Kasumi-1 (cell line): ENCODE measurements at places on chromosomes 5 and 9.
A peak's percentile ranks its signal among the peaks of the same experiment; 100 is the strongest.

GRCh38 chr5:167096816-167097215 lies 1194.6 kb upstream of the WWC1 start:
- DNase-seq = no peak

GRCh38 chr9:96168882-96169281 lies 133.1 kb downstream of the HSD17B3 start:
- DNase-seq = no peak

DNA sequence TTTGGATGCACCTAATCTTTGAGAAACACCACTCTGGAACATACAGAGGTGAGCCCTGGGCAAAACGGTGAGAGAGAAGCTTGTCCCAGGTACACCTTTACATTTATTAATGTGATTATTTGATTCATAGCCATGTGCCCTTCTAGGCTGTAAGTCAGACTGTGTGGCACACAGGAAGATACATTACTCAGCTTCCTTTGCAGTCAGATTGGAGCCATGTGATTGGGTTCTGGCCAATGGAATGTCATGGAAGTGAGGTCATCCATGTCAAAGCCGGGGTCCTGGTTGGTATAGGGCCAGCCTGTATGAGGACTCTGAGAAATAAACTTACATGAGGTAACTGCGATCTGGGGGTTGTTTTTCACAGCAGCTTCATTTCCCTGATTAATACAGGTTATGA lies 106.8 kb upstream of the CD180 start:
- DNase-seq = no peak

- no peak for DNase-seq
These were observed 5.9 kb upstream of the SLC22A5 start for GRCh38 chr5:132363431-132364112.

DNA sequence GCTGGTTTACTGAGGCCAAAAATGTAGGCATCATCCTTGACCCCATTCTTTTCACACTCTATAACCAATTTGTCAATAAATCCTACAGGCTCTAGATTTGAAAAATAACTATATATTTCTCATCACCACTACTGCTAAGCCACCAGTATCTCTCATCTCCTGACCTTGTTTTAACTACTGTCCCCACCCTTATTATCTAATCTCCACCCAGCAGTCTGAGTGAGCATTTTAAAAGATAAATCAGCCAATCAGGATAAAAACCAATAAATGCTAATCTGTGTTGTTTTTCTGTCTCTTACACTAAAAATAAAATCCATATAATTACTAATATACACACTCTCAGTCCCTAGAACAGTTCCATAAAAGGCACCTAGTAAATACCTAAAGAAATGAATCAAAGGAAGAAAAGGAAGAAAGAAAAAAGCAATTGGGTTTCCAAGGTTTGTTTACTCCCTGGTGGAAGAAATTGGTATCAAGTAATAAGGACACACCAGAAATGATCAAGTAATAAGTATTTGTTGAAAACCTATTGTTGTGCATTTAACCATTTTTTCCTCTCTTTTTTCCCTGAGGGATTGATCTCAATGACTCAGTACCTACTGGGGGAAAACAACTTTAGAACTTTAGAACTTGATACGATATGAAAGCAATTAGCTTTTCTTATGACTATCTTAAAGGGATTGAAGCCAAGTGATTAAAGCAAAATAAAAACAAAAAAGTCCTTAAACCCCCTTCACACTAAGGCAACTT lies 19.3 kb downstream of the MRPS27 start:
- no peak for DNase-seq

- DNase-seq = no peak
These were observed 83.8 kb upstream of the GNA14 start for GRCh38 chr9:77731930-77732329.

GRCh38 chr5:109006129-109006528 lies 258.4 kb downstream of the FER start:
- no peak for DNase-seq

DNA sequence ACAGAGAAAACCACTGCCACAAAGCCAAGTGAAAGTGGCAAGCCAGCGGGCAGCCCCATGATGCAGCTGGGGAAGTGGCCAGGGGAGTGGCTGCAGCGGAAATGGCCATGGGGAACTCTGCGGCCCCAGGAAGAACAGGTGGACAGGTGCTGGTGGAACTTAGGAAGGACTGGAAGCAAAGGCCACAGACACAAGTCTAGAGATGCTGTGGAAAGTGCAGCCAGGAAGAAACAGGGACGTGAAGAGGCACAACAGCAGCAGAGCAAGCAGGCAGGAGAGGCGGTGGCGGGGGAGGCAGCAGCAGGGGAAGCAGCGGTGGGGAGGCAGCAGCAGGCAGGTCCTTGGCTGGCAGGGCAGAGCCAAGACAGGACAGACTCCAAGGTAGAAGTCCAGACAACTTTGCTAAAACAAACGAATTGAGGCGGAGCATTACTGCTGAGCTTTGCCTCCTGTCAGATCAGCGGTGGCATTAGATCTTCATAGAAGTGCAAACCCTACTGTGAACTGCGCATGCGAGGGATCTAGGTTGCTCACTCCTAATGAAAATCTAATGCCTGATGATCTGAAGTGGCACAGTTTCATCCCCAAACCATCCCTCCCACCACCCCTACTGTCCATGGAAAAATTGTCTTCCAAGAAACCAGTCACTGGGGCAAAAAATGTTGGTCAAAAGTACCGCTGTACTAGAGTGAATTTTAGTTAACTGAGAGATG lies 11.8 kb downstream of the SURF6 start:
- no peak for DNase-seq

- no peak for DNase-seq
These were observed 768.1 kb upstream of the RIOK2 start for GRCh38 chr5:97951139-97951538.

DNA sequence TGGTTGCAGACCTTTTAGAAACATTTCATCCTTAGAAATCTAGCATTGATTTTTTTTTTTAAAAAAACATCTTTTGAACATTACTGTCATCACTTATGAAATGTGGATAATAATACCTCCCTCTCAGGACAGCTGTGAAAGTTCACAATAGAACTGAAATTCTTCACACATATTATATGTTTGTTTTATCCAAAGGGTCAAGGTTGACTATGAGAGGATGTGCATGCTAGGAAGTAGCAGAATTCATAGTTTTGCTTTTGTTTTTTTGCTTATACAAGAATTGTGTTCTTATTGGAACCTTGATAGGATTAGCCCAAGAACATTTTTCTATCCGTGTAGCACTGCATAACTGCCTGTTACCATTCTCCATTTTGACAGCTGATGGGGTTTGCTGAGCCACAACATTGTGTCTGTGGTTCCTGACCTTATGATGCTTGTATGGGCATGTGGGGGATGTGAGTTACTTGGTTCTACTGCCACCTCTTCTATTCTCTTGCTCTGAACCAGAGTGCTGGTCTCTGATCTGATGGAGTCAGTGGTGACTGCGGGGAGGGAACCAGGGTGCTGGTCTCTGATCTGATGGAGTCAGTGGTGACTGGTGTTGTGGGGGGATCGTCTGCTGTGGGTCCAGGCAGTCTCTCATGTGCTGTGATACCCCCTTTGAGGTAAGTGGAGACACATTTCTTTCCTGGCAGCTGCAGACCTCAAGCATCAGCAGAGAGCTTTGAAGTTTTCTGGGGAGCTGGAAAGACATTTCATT lies 27.1 kb upstream of the ACTBL2 start:
- DNase-seq = no peak

DNA sequence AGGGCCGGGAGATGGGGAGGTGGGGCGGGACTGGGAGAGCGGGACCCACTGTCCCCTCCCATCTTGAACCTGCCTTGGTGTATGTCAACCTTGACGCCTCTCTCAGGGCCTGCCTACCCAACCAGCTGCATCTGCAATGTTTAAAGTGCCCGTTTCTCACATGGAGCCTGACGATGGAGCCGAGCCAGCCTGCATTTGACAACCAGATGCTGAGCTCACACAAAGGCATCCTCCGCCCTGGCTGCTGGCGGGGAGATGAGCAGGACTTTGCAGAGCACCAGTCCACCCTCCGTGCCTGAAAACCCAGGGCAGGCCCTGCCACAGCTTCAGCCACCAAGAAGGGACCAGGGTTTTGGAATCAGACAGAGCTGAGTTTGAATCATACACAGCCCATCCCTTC lies 141.1 kb upstream of the SMIM23 start:
- DNase-seq = no peak

DNA sequence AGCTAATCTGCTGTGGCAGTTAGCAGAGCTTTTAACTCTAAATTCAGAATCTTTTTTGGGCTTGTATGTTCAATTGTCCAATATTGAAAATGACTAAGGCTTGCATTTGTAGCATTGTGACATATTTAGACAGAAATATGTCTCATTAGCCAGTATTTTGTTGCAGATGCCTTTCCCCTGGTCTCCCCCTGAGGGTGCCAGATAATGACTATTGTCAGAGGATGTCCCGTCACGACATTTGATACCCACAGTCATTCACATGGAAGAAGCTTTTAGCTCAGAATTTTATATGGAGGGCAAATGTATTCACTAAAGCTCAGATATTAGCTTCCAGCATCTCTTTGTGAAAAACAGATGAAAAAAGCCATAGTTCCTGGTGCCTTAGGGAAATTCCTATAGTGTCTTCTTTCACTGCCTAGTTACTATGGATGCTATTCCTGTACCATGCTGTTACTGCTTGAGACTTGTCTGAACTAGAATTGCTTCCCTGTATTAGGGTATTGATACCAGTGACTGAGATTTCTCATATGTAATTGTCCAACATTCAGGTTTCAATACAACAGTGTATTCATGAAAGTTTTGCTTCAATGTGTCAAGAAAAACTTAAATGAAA lies 96.2 kb downstream of the CCDC192 start:
- no peak for DNase-seq

GRCh38 chr9:121634329-121635261 lies 16.8 kb upstream of the DAB2IP start:
- peak; percentile 44 for DNase-seq

DNA sequence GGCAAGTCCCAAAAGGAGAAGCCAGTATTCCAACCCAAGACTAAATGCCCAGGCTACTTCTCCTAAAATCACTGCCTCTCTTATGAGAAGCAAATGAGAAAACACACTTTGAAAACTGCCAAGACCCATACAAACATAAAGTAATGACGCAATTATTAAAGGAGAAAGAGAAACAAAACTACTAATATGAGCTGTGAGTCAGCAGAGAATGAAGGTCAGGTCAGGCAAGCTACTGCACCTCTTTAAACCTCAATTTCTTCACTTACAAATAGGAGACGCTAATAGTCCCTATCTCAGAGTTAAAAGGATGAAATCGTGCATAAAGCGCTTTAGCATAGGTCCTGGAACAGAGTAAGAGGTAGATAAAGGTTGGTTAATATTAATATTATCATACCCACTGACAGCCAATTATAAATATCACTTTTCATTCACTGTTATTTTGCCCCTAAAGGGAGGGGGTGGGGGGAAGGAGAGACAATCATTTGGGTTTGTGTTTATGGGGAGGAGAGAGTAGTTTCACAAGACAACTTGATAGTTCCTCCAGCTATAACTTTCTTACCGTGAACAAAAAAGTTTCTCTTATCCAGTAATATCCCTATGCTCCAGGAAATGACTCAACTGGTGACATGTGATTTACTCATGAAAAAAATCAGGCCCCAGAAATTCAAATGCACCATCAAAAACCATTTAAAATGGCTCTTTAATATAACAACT lies 3.6 kb downstream of the PSMB7 start:
- no peak for DNase-seq

DNA sequence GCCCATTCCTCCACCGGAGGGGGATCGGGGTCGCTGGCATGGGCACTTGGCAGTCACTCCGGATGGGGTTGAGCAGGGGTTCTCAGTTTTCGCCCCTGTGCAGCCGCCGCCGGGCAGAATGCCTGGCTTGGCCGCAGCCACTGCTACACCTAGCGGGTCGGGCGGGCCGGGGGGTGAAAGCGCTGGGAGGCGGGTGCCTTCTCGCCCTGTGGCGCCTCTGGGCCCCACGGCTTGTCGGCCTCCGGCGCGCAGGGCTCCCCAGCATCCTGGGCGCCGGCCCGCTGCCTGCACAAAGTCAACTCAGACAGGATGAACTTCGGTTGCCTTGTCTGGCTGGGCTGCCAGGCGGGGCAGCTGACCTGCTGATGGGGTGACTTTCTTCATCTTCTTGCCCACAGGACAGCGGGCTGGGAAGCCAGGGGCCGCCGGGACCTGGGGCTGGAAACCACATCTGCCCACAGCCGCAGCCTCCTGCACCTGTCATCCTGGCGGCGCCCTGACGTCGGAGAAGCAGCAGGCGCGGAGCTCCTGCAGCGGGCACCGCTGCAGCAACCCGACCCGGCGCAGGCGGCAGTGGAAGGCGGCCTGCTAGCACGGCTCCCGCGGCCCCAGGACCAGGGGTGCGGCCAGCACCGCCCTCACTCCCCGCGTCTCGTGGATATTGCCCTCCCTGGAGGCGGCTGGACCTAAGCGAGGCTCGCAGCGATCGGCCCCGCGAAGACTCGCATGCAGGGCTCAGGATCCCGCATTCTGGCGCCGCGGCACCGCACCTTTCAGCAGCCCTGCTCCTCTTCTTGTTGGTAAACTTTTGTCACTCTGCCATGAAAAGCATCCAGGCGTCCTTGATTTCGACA lies 1.3 kb upstream of the ANKRD18A start:
- no peak for DNase-seq

DNA sequence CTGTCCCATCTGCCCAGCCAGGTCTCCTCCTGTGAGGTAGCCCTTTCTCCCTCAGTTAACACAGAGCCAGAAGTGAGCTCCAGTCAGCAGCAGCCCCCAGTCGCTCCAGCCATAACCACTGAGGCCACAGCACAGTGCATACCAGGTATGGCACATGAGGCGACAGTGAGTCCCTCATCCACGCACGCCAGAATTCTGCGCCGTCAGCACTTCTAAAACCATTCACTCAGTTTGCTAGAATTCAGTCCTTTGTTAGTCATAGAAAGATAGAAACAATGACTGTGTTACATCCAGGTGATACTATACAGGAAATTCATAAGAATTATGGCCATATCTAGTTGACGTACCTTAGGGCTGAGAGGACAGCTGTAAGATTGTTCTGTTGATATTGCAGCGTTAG lies 88.5 kb downstream of the KIAA1958 start:
- DNase-seq = no peak

DNA sequence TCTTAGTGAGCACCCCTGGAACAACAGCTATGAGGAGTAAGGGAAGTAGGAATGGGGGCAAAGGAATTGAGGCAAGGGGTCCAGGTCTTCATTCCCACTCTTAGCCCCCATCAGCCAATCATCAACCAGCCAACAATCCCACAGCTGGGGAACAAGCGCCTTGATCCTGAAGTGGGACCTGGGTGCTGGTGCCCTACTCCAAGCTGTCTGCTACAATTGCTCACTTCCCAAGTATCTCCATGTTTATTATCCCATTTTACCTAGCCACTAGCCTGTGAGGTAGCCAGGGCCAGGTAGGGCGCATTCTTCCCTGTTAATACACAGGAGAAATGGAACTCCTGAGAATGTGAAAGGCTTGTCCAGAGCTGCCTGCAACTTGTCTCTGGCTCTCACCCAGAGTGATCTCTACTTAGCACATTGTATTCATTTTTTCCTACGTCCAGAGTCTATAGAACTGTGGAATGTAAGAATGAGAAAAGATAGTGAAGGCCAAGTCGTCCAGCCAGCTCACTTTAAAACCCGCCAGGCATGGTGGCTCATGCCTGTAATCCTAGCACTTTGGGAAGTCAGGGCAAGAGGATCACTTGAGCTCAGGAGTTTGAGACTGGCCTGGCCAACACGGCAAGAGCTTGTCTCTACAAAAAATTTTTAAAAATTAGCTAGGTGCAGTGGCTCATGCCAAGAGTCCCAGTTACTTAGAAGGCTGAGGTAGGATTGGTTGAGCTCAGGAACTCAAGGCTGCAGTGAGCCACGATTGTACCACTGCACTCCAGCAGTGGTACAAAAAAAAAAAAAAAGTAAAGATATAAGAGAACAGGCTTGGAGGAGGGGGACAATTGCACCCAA lies 6.2 kb upstream of the DNAJC18 start:
- DNase-seq = no peak

- no peak for DNase-seq
These were observed 1325.0 kb upstream of the DMAC1 start for GRCh38 chr9:9124616-9125015.
